ENCODE measurements at places on chromosomes 1 and 21. TPM values are rescaled to one million over a fixed set of nuclear protein-coding genes. Genes with fewer than 3 reads are reported as not detected.

The MYCL gene
- not detected for total RNA-seq

The RNU1-3 gene
- under 0.01 TPM for total RNA-seq

The MTARC1 gene
- total RNA-seq = 1.7 TPM

The ANGEL2 gene
- total RNA-seq = 41.2 TPM

The CSF3R gene
- 0.32 TPM for total RNA-seq

The FRRS1 gene
- total RNA-seq = 17.7 TPM

DNA sequence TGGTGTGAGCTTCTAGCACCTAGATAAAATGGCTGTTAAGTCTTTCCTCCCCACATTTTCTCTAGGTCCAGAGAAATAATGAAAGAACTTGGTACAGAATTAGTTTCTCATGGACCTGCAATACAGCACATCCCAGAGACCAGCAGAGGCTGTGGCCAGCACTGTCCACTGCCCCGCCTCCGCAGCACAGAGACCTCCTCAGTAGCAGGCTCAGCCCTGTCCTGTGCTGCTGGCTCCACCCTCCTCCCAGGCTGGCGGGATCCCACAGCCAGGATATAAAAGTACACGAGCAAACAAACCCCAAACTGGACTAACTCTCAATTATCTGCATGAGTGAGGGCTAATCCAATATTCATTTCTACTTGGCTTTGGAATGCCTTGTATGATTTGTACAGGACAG, 401.5 kb downstream of the RPS6KC1 start:
- no peak for DNase-seq

DNA sequence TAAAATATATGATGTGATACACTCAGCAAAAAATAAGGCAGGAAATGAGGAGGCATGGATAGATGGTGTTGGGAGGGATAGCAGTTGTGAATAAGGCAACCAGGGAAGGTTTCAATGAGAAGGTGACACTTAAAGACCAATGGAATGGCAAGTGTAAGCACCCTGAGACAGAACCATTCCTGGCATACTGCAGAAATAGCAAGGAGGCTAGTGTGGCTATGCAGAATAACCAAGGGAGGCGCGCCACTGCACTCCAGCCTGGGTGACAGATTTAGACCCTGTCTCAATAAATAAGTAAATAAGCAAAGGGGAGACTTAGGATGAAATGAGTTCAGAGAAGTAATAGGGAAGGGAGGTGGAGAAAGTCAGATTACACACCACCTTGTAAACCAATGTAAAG, 113.9 kb downstream of the TOMM20 start:
- DNase-seq = no peak

DNA sequence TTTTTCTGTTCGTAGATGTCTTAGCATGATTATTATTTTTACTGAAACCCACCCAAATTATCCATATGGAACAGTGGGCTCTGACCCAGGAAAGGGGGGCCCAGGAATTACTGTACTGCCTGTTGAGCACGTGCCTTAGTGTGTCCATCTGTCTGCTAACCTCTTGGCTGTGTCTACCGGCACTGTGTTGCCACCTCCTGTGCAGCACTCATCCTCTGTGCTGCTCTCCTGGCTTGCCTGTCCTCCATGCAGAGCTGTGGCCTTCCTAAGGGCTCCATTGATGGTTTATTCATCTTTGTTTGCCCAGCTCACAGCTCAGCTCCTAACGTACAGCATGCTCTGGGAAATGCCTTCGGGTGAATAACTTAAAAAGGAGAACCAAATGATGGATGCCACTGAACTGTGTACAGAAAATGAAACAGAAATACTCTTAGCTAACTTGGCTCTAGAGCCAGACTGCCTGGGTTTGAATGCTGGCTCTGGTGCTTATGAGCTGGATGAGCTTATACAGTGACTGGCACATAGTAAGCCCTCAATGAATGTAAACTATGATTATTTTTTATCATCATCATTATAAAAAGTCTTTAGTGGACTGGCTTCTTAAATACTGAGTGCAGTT, 11.4 kb upstream of the RPTN start:
- no peak for DNase-seq

DNA sequence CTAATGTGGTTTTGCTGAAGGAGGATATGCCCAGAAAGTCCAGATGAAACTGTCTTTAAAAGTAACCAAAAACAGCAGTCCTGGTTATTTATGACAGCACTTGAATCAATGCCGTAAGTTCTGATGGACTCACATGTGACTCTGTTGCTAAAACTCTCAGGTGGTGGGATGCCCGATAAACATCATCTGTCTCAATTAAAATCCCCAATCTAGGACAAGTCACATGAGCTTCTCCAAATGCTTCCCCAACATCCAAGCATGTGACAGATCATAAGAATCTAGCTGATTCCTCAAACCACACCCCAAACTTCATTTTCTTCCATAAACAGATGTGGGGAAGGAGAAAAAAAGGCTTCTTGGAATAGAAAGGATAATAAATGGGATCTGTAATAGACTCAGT, 786 bp upstream of the CTSK start:
- peak; percentile 74 for DNase-seq

DNA sequence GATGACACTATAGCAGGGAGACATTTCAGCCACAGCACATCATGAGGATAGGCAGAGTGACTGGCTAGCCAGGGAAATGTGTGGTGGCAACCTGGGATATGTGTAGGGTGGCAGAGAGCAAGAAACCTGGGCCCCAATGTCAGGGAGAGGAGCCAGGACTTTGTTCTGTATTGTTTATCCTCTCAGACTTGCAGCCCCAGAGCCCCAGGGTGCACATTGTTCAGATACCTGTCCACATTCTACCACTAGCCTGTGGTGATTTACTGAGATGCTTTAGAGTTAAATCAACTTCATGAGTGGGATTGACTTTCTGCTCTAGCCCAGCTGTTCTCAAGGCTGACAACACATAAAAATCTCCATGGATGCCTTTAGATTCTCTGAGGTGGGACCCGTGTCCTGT, 61.5 kb downstream of the MAB21L3 start:
- DNase-seq = no peak

DNA sequence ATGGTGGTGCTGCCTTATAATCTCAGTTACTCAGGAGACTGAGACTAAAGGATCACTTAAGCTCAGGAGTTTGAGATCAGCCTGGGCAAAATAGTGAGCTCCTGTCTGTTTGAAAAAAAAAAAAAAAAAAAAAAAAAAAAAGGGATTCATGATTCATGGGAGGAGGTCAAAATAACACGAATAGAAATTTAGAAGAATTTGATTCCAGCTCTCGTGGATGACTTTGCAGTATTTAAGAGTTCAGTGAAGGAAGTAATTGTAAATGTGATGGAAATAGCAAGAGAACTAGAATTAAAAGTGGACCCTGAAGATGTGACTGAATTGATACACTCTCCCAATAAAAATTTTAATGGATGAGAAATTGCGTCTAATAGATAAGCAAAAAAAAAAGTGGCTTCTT, 15.8 kb downstream of the AUNIP start:
- no peak for DNase-seq

DNA sequence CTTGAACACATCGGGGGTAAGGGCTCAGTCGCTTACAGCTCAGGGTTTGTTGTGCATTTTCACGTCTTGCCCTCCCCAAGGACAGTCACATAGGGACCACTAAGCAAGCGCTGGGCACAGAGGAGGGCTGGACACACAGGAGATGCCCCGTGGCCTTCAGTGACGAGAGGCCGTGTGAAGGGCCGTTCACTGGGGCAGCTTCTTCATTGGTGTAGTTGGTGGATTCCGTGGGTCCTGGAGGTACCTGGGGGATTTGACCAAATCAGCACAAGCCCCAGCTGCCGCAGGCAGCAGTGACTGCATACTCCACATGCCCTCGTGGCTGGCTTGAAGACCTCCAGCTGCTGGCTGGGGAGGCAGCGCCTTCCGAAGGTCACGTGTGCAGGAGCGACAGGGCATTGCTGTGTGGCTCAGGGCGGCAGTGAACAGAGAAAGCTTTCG, 100.8 kb upstream of the C1orf174 start:
- no peak for DNase-seq

- DNase-seq = no peak
Observed at GRCh38 chr1:228306275-228307217, 98.7 kb downstream of the OBSCN start.

DNA sequence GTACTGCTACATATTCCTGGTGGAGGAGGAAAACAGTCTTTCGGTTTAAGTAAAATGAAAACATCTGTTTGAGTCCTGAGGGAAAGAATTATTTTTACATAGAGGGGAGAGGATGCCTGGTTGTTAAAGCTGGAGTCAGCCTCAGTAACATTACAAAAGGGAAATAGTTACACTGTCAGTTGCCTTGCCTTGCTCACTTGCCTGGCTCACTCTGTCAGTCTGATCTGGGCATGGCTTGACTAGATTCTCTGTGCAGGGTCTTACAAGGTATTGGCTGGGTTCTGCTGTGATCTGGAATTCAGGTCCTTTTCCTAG, 8.4 kb upstream of the UBE2U start:
- peak; percentile 29 for DNase-seq

DNA sequence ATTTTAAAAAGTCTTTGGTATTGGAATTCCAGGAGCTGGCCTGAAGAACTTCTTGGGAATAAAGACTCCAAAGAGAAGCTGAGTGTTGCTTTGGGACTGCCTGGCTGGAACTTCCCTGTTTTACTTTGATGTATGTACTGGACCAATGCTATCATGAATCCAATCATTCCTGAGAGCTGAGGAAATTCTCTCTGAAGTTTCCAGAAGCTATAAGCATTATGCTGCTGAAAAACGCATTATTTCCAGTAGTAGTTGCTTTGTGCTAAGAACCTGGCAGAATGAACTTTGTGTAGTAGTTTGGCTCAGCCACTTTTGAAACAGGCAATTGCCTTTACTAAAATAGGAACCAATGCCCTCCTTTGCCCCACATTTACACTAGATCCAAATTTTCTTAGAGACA, 260.7 kb downstream of the HLX start:
- no peak for DNase-seq

GRCh38 chr1:196380316-196380715, 227.9 kb downstream of the KCNT2 start:
- DNase-seq = no peak

All from fibroblast of villous mesenchyme (primary cell).